ENCODE measurements at places on chromosomes 2 and 18.

- DNase-seq, result no peak
Observed at GRCh38 chr2:239054921-239055320, 207.0 kb downstream of the TWIST2 start.

GRCh38 chr2:7969756-7970515 is 711.9 kb upstream of the ID2 start:
- DNase-seq, result no peak

GRCh38 chr2:2569306-2569705 is 238.2 kb upstream of the MYT1L start:
- DNase-seq, result no peak

DNA sequence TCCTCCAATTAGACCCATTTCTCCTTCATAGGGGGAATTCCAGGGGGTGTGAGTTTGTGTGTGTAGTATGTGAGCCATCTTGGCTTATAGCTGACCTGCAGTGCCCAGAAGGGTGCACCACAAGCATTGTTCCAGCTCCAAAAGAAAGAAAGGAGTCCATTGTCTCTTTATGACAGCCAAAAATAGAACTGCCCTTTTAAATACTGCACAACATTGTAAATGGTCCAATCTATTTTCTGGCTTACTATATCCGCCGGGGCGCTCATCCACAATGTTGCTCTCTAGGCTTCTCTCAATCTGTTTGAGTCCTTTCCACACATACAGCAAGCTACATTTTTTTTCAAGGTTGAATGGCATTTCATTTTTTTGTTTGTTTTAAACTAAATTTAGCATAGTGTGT is 517.5 kb downstream of the STK39 start:
- DNase-seq, result no peak

DNA sequence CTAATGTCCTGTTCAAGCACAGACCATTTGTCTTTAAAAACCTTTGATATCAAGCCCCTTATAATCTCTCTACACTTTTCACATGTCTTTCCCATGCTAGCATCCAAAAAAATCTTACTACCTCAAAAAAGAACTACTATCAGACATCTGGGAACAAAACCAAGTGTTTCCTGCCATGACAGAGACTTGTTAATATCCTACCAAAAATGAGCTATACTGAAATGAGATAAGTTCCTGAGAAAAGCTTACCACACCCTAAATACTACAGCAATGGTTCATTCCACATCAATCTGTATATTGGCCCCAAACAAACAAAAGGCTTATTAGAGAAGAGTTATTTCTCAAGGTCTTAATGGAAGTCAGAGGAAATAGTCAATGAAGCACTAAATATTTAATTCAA is 230.1 kb downstream of the DYM start:
- DNase-seq, result no peak

GRCh38 chr2:201931951-201932350 is 101.7 kb upstream of the FZD7 start:
- no peak for DNase-seq

DNA sequence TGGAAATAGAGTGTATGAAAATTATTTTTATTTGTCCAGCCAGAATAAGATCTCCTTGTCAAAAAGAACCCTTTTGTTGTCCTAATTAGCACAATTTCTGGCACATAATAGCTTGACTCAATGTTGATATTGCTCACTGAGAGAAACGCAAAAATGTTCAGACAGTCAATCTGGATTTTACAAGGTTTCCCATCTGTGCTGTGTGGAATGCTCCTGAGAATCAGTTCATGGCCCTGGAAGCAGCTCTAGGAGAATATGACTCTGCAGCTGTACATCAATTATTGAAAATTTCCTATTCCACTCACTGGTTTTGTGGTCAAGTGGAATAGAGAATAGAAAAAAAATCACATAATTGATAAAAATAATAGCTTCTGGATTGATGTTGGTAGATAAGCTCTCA is 1582.9 kb upstream of the NXPH2 start:
- DNase-seq, result no peak

- no peak for DNase-seq
Observed at GRCh38 chr18:60754413-60755009, 381.9 kb upstream of the MC4R start.

GRCh38 chr2:171902840-171903420 is 8.9 kb upstream of the SLC25A12 start:
- DNase-seq, result no peak

DNA sequence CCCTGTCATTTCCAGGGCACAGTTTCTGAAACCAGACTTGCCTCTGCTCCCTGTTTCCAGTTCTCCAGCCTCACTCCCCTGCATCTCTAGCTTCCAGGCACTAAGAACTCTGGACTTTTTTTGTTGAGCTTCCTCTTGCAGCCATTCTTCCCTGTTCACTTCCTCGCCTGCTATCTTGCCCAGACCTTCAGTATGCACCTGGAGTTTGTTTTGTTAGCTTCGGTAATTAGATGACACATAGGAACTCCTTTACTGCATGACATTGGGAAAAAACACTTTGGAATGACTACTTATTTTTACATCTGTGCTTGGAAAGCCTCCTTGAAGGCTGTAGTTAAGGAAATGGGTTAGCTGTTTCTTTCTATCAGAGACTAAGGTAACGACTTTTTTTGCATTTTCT is 35.2 kb downstream of the OTOF start:
- no peak for DNase-seq

DNA sequence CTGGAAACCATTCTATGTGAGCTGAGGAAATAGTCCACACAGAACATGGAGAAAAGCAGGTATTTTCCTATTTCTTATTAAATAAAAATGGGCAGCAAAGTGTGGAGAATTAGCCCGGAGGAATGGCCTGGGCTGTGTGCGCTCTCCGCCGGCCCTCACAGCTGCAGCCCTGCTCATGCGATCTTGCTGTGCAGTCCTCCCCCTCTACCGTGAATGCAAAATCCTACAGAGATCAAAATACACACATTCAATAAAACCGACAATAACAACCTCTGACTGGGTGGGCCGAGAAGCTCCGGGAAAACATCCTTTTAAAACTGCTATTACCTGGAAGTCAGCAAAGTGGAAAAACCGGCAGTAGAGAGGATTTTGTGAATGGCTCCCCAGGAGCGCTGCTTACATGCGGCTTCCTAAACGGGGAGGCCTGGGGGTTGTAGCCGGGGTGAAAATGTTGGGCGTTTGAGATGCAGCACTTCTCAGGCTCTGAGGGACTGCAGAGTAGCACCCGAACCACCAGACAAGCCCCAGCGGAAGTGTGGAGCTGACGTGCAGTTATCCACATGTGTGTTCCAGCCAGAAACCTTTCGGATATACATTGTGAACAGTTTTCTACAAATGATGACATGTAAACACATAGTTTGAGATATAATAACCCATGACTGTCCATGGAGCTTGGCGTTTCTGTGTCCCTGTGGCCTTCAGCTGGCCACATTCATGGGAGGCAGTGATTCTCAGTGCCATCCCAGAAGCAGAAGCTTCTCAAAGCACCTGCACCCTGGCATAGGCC is 94.2 kb upstream of the ALKAL2 start:
- DNase-seq, result no peak

- no peak for DNase-seq
Observed at GRCh38 chr18:12823892-12824291, 60.1 kb downstream of the PTPN2 start.

DNA sequence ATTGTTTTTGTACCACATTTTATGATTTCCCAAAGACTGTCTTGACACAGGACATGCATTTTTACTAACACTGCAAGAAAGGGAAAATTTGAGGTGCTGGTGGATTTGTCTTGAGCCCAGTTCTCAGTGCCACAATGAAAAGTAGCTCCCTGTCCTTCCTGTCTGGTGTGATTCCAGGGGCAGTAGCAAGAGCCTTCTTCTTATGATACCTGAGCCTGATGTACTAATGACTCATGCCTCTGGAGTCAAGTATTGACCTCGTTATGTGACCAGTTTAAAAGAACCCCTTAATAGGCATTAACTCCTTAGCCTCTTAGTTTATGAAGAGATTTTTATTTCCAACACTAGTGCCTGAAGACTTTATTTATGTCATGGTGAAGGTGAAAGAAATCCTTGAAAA is 728.6 kb downstream of the SLC4A3 start:
- no peak for DNase-seq

DNA sequence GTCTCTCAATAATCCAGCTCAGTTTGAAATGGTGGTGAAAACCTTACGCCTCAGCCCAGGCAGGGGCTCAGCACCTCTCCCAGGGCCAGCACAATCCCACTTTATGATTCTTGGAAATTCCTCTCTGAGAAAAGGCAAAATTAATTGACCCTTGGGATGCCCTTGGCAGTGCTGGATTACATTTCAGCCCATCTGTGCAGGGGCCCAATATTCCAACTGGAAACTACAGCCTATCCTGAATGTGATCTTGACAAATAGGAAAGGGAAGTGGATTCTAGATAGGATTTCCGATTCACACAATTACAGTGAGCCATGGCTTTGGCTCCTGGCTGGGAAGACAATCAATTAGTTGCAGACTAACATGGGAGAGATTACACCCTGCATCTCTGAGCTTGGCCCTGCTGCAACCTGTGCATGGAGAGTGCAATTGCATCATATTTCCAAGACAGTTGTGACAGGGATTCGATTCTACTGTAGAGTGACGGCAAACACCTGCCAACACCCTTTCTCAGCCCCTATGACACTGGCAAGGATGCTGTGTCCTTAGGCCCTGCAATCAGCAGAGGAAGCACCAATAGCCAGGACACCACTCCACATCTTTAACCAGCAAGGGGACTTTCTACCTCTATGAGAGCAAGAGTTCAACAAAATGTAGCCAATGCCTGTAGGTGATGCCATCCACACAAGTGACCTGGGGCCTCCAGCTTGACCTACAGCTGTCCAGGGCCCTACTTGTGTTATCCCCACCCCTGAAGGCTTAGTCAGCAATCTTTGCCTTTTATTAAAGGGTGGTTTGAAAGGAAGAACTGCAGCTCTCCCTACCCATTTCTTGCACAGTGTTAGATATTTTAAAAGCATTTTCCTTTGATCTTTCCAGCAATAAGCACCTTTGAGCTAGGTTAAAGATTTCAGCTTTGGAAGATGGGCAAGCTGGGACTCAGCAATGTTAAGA is 187.2 kb upstream of the HS6ST1 start:
- no peak for DNase-seq

GRCh38 chr2:107719141-107719540 is 107.6 kb upstream of the RGPD4 start:
- no peak for DNase-seq

DNA sequence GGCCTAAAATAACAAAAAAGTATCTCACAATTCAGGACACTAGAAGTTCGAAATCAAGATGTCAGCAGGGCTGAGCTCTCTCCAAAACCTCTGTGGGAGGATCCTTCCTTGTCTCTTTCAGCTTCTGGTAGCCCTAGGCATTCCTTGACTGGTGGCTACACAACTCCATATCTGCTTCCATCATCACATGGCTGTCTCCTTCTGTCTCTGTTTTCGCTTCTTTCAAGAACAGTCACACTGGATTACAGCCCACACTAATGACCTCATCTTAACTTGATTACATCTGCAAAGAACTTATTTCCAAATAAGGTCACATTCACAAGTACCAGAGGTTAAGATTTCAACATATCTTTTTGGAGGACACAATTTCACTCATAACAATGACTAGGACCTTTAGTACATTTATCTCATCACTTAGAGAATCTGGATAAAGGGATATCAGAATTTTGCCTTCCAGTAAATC is 275.2 kb downstream of the IRS1 start:
- no peak for DNase-seq

GRCh38 chr2:150911766-150912280 is 349.8 kb downstream of the RBM43 start:
- no peak for DNase-seq

GRCh38 chr2:241041589-241042158 is 43.3 kb downstream of the SNED1 start:
- DNase-seq, result no peak

Data from effector memory CD4-positive, alpha-beta T cell (primary cell).